ENCODE measurements at places on chromosomes 3 and 15.
A peak's percentile ranks its signal among the peaks of the same experiment; 100 is the strongest.

GRCh38 chr3:126497956-126498355, 19.6 kb downstream of the UROC1 start:
- DNase-seq = no peak

DNA sequence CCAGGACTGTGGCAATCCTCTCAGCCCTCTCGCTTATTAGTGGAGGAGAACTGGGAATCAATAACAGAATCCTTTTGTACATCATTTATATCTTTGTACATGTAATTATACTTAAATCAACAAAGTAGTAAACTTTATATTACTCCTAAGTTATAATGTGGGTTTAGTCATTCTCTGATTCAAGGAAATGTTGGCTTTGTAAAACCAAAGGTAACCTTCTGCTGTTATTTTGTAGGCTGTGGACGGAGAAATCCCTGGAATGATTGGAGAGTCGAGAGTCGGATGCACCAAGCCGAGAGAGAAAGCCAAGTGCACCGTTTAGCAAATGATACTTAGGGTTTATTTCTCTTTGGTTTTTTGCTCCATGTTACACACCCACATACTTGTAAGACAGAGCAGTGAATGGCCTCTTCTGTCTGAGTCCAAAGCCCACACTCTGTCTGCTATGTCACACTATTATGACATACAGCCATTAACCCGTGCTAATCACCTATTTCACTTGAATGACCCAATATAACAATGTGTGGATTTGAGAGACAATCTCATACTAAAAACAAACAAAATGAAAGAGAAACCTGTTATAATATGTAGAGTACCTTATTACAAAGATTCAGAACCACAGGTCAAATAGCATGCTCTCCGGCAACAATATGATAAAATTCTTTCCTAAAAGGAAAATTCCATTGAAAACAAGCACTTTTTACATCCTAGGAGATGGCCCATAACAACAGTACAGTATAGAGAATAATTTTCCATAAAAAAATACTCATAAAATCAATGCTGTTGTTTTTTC, 72.2 kb downstream of the MECOM start:
- no peak for DNase-seq

DNA sequence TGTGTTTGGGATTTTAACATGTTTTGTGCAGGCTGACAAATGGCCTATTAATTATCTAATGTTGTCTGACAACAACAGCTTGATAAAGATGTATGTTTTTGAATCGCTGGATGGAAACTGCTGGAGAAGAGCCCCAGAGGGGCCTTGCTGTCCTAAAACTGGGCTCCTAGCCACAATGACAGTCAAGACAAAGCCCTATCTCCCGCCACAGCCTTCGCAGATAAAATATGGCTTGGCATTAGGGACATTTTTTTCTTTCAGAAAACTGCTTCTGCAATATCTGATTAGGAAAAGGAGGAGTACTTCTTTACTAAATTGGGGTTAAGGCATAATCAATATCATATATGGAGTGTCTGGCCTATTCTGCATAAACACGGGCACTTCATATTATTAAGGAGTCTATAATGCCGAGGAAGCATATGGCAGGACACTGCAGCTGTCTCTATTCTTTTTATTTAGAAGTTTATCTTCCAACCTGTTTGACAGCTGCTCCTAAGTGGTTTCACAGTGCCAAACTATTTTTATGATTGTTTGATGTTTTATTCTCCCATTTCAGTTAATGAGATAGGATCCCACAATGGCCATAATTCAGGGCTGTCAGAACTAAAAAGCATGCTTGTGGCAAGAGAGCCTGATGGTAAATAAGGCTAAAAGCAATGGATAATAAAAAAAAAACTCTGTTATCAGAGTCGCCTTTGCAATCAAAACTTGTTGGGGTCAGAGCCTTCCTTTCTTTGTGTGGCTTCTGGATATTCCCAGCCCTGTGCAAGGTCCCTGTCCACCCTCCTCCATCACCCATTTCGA, 210.1 kb downstream of the MECOM start:
- DNase-seq = peak; percentile 53

- no peak for DNase-seq
These were observed 169.3 kb downstream of the RAB11A start for GRCh38 chr15:66038387-66039116.

- DNase-seq = no peak
These were observed 666.9 kb downstream of the MECOM start for GRCh38 chr3:168996622-168997021.

GRCh38 chr3:108292905-108293328, 3.4 kb upstream of the HHLA2 start:
- no peak for DNase-seq

DNA sequence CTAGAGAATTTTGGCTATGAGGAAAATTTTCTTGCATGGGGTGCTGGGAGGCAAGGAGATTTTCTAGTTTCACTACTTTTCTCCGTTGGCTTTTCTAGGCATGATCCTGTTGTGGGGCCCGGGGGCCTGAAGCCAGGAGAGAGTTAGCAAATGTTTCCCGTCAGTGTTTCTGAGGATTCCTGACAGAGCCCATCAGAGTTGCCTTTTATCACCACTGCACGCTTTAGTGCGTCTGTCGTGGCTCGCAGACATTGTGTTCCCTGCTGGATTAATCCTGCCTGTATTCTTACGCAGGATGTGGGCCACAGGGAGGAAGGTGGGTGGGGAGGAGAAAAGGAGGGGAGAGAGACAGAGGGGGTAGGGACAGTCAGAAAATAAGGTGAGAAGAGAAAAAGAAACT, 18.1 kb upstream of the BOC start:
- DNase-seq = no peak

- DNase-seq = peak; percentile 67
These were observed 85.5 kb downstream of the FLNB start for GRCh38 chr3:58093574-58094195.

DNA sequence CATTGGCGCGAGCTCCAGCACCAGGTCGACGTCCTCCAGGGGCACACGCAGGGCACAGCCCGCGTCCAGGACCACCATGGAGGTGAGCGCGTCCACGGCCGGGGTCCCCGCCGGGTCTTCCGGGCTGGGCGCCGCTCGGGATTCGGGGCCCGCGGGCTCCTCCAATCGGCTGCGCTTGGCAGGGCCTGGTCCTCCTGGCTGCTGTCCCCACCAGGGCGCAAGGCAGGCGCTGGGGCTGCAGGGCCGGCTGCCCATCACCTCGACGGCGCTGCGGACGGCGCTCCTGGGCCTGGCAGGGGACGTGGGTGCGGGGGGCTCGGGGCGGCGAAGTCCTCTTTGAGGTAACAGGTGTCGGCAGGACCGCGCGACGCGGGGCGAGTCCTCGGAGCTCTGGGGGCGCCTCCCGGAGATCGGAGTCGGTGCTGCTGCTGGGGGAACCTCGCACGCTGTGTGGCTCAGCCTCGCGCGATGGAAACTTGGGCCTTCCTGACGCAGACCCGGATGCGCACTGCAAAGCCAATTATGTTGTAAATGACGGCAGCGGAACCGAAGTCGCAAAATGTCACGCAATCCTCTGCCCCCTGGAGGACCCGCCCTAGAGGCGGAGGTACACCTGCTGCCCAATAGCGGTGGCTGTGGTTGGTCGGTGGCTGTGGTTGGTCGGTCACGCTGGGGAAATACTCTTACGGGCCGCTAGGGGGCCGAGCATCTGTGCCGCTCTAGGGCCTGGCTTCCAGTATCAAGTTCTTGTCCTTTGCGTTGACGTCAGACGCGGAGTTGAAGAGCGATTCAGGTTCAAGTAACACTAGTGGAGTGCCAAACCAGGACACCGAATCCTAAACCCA, at the start of gene PRR23C:
Gene PRR23C, minus strand, starts transcription at position 527 of the 845 bp plus-strand sequence. Its CDS starts 272 bp downstream, at position 255.
- DNase-seq = no peak

DNA sequence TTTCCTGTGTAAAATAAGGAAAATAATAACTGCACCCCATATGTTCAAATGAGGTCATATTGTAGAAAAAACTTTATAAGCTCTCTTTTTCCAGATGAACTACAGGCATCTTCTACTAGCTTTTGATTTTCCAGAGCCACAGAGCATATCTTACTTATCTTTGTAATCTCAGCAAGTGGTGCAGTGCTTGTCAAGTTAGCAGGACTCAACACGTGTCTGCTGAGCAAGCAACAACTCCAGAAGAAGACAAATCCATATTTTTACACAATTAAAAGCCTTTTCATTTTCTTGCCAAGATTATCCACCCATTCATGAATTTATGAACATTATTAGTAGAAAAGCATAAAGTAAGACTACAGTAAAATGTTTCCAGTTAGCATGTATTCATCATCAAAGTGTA, 14.4 kb upstream of the TSC22D2 start:
- no peak for DNase-seq

- no peak for DNase-seq
These were observed 376.3 kb downstream of the GAP43 start for GRCh38 chr3:115999613-116000012.

- DNase-seq = no peak
These were observed 34.4 kb downstream of the TARS3 start for GRCh38 chr15:101689901-101690300.

DNA sequence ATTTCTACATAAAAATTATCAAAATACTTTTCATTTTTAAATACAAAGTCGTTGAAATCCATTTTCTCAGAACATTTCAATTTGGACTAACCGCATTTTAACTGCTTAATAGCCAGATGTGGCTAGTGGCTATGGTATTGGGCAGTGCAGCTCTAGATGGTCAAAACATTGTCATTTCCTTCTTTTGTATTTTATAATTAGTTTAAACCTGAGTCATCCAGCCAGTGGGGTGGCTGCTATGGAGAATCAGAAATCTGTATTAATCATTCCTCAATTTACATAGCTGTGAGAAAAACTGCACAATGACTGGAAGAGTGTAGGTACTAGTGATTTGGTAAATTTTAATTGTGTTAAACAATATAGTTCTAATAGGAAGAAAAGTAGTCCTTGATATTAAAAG, 245.3 kb downstream of the PDZRN3 start:
- DNase-seq = no peak

- DNase-seq = no peak
These were observed 42.7 kb downstream of the RASGRF1 start for GRCh38 chr15:79047676-79048439.

- no peak for DNase-seq
These were observed 5.9 kb downstream of the FEM1B start for GRCh38 chr15:68283401-68283800.

GRCh38 chr15:62868507-62868906, 174.0 kb upstream of the TPM1 start:
- DNase-seq = no peak

DNA sequence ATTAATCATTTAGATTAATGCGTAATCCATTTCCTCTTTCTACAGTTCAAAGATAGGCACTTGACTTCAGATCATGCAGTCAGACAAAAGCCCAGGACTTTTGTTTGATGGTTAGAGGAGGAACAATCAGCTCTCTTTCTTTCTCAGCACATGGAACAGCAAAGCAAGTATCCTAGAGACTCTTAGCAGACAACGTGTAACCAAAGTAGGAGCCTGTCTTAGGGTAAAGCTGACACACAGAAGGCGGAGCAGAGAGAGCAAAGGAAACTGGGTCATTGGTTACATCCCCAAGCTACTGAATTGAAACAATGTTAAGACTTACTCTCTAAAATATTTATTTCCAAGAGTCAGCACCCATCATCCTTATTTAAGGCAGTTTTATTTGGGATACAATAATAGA, 110.0 kb upstream of the HES1 start:
- no peak for DNase-seq

GRCh38 chr15:70195587-70196305, 98.0 kb upstream of the TLE3 start:
- peak; percentile 6 for DNase-seq

GRCh38 chr3:157091083-157091833, 68.7 kb downstream of the CCNL1 start:
- no peak for DNase-seq

All from PC-3 (cell line).